ENCODE measurements at places on chromosomes 12 and 14.

GRCh38 chr12:49651855-49652254 lies 28.5 kb downstream of the PRPF40B start:
- DNase-seq: no peak

DNA sequence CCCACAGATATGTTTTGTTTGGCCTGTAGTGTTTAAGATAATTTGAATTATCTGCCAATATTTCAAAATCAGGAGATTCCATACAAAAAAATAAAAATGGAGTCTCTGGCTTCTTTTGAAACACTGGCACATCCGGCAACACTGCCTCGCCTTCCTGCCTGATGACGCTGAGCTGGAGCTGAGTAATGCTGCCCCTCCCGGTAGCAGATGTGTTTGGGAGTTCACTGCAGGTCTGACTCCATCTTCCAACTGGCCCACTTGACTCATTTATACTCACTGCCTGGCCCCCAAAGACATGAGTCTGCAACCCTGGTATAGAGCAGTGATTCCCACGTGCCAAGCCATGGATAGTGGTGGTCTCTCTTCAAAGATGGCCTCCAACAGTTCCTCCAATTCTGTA lies 7.4 kb downstream of the CIT start:
- no peak for DNase-seq

- DNase-seq: no peak
These were observed 25.7 kb downstream of the SOAT2 start for GRCh38 chr12:53128780-53129569.

- peak; percentile 65 for DNase-seq
These were observed 932.3 kb downstream of the FLRT2 start for GRCh38 chr14:86462193-86462753.

DNA sequence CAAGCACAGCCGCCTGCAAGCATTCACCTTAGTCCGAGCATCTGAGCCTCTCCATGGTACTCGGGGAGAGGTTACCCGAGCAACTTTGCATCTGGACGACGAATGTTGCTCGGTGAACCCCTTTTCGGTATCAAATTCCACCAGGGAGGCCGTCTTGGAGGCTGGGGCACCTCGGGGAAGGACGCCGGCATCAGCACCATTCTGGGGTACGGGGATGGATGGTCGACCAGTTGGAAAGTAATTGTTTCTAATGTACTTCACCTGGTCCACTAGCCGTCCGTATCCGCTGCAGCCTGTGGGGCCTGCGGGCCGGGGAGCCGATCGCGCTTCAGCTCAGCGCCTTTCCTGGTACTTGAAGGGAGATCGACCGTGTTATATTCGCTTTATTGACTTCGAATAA lies 161.7 kb upstream of the RTL1 start:
- DNase-seq: no peak

DNA sequence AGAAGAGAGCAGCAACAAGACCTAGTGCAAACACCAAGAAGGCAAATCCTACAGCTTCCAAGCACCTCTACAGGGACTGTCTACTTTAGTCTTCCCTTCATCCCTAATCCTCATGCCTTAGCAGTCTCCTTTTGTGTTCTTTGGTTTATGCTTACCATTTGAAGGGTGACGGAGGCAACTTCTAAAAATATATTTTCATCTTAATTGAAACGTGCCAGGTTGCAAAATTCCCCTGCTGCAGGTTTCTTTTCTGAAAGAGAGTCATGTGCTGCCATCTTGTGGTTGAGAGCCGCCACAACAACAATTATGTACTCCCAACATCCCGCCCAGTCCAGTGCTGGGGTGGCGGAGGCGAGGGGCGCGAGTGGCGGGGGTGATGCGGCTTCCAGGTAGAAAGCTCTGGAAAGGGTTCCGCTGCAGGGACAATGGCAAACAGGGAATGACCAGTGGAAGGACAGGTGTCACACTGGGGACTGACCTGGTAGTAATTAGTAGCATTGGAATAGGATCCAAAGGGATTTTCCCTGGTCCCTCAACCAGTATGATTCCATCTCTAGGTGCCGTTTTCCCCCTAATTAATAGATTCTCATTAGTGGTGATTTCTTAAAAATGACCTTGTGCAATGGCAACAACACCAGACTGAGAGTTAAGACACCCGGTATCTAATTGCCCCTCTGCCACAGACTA lies 80.3 kb upstream of the GNG2 start:
- DNase-seq: peak; percentile 85

DNA sequence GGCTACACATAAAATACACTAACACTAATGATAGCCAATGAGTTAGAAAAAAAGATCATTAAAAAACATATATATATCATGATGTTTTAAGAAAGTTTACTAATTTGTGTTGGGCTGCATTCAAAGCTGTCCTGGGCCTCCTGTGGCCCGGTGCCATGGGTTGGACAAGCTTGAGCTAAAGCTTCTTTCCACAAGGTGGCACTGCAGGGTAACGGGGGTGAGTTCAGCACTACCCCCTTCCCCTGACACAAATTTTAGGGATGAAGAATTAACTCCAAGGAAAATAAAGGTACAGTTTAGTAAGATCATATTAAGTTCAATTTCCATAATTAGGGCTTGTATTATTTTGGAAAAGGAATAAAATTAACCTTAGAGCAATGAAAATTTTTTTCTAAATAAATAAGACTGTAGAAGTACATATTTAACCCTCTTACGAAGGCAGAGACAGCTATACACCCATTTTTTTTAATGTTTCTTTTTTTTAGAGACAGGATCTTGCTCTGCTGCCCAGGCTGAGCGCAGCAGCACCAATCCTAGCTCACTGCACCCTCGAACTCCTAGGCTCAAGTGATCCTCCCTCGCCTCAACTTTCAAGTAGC lies 38.9 kb downstream of the PPP1R13B start:
- peak; percentile 87 for DNase-seq

DNA sequence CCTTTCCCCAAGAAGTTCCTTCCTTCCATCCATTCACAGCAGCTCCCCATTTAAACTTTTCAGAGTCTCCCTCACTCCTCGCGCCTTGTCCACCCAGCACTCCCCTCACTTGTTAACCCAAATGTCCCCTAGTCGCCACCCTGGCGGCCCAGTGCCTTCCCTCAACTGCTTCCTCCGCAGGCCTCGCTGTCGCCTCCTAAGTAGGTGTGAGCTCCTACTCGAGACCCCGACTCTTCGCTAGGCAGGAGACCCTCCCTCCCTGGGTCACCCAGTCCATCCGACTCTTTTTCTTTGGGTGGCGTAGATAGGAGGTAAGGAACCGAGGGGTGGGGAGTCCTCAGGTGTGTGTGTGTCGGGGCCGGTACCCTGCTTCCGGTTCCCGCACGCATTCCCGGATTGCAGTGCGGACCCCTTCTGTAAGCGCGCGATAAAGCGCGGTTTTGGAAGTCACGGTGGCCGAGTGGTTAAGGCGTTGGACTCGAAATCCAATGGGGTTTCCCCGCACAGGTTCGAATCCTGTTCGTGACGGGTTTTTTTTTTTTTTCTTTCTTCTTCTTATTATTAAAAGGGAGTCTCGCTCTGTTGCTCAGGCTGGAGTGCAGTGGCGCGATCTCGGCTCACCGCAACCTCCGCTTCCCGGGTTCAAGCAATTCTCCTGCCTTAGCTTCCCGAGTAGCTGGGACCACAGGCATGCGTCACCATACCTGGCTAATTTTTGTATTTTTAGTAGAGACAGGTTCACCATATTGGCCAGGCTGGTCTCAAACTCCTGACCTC lies 823 bp upstream of the SMARCC2 start:
- DNase-seq: peak; percentile 94

GRCh38 chr12:75042125-75042524 lies 167.5 kb downstream of the KCNC2 start:
- no peak for DNase-seq

DNA sequence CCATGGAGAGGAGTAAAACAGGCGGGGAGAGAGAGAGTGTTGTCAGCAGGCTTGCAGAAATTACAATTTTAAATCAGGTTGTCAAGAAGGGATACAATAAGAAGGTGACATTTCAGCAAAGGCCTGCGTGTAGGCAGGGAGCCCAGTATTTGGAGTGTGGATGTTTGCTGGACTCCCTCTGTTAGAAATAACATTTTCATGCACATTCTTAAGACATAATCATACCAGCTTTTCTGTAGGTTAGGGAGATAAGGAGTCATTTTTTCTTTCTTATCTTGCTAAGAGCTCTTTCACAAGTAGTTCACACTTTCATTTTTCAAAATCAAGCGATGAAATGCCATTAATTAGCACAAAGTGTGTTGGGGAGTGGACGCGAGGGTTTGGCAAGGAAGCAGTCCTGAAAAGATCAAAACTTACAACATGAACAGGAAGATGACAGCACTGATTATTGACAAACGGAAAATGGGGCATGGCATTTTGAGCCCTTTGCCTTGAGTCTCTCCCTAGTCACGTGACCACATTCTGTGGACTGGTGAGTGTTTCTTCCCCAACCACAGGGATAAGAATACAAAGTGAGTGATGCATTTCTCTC lies 160.2 kb downstream of the DAD1 start:
- peak; percentile 86 for DNase-seq

DNA sequence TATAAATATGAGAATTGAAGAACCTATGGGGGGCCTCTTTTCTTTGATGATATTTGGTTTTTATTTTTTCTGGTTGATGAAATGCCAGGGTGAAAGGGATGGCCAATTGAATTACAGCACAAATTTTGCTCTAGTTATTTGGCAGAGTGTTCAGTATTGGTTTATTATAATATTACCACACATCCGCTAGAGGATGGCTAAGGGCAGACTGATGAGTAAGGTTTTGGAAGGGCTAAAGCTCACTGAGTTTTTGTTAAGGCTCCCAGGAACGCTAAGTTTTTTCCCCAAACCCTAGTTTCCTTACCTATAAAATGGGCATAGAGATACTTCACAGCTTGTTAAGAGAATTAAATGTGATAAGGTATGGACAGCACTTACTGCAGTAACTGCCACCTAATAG lies 34.3 kb upstream of the LRRC10 start:
- DNase-seq: no peak

DNA sequence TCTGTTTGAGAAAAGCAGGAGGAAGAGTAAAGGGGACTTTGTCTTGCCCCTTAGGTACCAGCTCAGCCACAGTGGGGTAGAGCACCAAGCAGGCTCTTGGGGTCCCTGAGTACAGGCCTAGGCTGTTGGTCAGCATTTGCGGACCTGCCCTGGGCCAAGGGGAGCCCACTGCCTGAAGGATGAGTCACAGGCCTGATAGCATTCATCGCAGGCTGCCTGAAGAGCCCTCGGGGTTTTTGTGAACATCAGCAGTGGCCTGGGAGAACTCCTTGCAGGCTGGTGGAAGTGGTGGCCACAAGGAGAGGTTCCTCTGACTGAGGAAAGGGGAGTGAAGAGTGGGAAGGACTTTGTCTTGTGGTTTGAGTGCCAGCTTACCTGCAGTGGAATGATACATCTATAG lies 25.0 kb upstream of the P2RX7 start:
- DNase-seq: no peak

- DNase-seq: no peak
These were observed 96.3 kb downstream of the TSPAN8 start for GRCh38 chr12:71061451-71061850.

- no peak for DNase-seq
These were observed 19.3 kb downstream of the CKB start for GRCh38 chr14:103503296-103503695.

GRCh38 chr12:11756523-11756922 lies 107.0 kb downstream of the ETV6 start:
- DNase-seq: no peak

GRCh38 chr14:57686304-57686703 lies 179.6 kb downstream of the SLC35F4 start:
- DNase-seq: no peak

- DNase-seq: no peak
These were observed 17.7 kb downstream of the EPYC start for GRCh38 chr12:90987101-90987500.

GRCh38 chr12:59372956-59373355 lies 222.9 kb upstream of the SLC16A7 start:
- peak; percentile 14 for DNase-seq

DNA sequence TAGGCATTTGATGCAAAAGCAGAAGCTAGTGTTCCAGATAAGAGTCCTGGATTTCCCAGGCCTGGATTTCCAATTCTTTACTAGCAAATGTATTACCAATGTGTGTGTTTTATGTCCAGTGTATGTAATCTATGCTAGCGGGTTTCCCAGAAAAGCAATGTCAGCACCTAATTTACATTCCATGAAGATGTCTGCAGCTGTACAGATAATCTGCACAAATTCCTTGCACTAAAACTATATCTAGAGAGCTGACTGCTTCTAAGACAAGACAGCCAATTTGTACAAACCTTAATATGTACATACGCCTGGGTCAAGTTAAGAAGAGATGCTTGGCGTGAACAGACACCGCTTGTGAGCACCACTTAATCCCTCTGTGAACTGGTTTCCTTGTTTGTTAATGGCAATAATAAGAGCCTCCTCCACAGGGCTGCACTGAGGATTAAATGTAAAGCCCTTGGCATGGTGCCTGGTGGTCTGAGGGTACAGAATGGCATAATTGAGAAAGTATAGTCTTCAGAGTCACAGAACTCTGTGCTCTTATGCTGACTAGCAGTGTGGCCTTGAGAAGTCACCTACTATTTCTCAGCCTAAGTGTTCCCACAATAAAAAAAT lies 185.6 kb downstream of the EPS8 start:
- DNase-seq: no peak

- no peak for DNase-seq
These were observed 13.5 kb upstream of the METTL17 start for GRCh38 chr14:20976291-20976690.

- DNase-seq: no peak
These were observed 6.0 kb downstream of the PSMB11 start for GRCh38 chr14:23047751-23048693.

GRCh38 chr14:83184531-83184930 lies 1650.9 kb upstream of the SEL1L start:
- no peak for DNase-seq

- DNase-seq: no peak
These were observed 81.4 kb downstream of the KIF26A start for GRCh38 chr14:104219731-104220214.

- no peak for DNase-seq
These were observed 72.0 kb downstream of the NUMB start for GRCh38 chr14:73386342-73386741.

- DNase-seq: no peak
These were observed 36.6 kb downstream of the MAX start for GRCh38 chr14:65065719-65066118.

DNA sequence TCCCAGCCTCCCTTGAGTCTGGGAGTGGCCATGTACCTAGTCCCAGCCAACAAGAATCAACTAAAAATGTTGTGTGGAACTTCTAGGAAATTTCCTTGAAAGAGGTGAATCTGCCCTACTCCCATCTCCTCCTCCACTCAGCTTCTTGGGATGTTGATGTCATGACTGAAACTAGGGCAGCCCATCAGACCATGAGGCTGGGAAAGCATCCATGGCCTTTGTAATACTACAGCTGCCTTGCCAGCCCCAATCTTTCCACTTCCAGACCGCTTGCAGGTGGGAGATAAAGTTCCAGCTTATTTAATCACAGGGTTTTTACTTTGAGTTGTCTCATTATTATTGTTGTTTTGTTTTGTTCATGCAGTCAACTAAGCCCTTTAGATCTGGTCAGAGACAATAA lies 170.3 kb upstream of the LMNTD1 start:
- DNase-seq: no peak

DNA sequence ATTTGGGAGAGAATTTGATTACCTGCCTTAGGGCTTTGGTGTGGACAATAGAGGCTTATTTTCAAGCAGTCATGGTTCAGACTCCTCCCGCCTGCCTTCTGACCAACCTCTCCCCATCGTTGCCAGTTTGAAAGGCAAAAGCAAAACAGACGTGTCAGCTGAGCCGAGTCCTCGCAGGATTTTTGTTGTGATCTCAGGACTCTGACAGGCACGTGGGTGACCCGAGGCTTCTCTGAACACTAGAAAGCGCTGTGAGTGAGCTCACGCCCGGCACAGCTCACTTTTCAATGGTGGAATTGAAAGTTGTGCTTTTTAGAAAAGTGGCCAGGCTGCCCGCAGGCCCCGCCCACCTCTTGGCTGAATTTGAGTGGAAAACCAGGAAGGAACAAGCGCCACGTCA lies 130.1 kb downstream of the GLT1D1 start:
- DNase-seq: no peak

All from hematopoietic multipotent progenitor cell treated with erythropoietin and hydrocortisone succinate and interleukin-3 and kit ligand, for 4 days (in vitro differentiated cells).